ENCODE measurements at places on chromosomes 5 and 9.
A peak's percentile ranks its signal among the peaks of the same experiment; 100 is the strongest.

DNA sequence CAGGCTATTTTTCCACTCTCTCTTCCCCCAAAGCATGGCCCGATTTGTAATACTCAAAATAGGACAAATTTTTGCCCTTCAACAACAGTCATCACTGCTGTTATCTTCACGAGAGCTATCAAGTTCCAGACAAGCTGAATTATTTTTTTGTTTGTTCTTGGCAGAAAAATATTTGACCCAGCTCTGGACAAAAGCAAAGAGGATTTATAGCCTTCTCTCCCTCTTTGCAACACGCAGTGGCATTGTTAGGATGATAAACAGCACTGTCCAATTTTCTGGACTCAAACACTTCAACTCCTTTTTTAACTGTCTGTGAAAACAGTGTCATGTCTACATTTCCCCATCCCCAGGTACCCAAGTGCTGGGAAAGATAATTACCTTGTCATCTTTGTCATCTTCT is 160.3 kb downstream of the SLF1 start:
- no peak for DNase-seq

DNA sequence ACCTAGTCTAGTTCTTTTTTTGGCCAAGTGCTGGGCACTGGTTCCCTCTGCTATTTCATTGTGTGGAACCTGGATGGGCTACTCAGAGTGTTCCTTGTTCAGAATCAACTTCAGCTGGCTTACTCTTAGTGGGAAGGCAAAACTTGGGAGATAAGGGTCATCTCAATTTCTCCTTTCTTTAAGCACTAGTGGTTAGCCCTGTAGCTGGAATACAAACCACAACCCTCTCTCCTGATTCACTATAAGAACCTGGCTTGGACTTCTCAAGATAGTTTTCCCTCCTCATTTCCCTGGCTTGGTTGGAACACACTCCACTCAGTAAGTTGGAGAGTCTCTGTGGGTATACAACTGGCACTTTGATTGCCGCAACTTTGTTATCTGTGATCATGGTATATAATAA is 35.1 kb downstream of the GRIA1 start:
- DNase-seq: no peak

GRCh38 chr5:88819301-88819999 is 63.5 kb downstream of the MEF2C start:
- no peak for DNase-seq

DNA sequence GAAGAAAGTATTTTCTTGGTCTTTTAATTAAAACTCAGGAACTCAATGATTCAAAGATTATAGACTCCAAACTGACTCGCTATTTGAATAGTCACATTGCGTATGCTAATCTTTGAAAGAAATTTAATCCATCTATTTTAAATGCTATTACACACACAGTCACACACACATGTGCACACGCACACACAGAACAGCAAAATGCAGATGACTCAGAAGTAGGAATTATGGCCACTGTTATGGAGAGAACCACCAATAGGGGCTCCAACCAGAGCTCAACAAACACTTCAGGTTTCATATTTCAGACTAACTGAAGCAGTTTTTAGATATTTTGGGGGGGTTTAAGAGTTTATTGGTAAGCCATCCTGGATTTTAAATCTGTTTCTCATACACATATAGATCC is 1917.9 kb downstream of the EFNA5 start:
- DNase-seq: no peak

DNA sequence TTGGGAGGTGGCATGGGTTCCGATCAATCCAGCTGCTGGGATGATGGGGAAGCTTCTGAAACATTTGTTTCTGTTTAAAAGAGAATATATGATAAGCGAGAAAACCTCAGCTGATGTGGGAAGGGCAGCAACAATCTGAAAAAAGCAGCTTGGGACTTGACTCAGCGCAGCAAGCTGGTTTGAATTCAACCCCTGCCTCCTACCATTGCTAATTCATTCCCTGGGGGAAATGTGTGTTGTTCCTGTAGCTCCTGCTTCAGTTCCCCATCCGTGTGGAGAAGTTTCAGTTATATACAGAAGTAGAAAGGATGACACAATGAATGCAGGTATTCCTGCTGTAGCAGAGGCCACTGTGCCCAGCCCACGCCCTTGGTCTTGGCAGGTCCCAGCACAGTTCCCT is 145.1 kb downstream of the NXNL2 start:
- no peak for DNase-seq

- DNase-seq: no peak
Observed at GRCh38 chr5:141084487-141084989, 9.9 kb upstream of the PCDHB2 start.

GRCh38 chr5:116265471-116265870 is 180.6 kb downstream of the COMMD10 start:
- no peak for DNase-seq

GRCh38 chr5:17190242-17190778 is 27.1 kb upstream of the BASP1 start:
- no peak for DNase-seq

DNA sequence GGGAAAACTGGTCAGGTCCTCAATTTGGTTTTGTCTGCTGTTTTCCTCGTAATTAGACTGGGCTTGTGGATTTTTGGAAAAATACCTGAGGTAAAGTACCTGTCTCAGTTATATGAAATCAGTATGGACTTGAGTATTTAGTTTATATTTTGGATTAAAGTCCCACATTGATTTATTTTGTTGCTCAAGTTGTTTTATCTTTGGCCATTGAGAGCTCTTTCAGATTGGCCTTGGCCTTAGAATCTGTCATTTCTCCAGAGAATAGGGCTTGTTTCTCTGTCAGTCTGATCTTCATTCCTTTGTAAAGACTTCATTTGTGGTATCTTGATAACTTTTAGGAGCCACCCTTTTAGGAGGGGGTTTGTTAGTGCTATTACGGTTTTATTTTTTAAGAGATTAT is 21.2 kb downstream of the UBAP1 start:
- DNase-seq: no peak

DNA sequence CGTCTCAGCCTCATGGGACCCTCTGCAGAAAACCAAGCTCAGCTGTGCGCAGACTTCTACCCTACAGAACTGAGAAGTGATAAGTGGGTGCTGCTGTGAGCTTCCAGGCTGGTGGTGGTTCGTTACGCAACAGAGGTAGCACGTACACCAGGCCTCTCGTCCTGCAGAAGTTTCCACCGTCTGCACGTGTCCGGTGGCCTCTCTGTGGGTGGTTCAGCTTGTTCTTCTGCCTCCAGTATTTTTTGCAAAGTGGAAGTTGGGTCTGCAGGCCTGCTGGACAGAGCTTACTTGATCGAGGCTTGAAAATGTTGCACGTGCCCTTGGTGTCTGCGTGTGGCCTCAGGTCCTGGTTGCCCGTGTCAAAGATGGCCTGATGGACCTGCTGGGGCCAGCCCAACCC is 27.5 kb downstream of the KCNT1 start:
- no peak for DNase-seq

- no peak for DNase-seq
Observed at GRCh38 chr5:61933787-61934626, 372.0 kb upstream of the KIF2A start.

DNA sequence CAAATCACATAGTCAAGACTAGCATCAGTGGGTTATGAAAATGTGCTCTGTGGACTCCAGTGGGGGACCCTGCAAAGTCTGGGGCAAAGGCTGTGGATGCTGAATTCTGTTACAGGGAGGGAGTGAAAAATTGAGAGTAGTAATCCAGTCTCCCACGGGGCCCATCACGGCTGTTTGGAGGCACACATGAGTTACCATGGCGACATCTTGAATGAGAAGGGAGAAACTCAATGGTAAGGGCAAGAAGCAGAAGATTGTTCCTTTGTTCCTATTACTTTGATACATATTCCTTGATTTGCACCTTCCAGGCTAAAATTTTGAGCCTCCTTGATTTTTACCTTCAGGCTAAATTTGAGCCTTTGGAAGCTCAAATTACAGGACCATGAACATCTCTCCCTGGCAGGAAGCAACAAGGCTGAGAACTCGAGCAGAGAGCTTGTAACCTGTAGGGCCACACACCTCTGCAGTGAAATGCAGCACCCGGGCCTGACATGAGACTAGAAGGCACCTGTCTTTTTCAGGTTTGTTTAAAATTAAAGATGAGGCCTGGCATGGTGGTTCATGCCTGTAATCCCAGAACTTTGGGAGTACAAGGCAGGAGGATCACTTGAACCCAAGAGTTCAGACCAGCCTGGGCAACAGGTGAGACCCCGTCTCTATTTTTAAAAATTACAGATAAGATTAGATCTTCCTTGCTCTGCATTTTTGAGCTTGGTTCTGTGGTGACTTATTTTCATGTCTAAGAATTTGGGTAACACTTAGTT is 31.0 kb upstream of the ZFR start:
- no peak for DNase-seq

- no peak for DNase-seq
Observed at GRCh38 chr5:65412842-65413241, 68.9 kb downstream of the ADAMTS6 start.

- DNase-seq: no peak
Observed at GRCh38 chr9:129211686-129212085, 33.6 kb upstream of the IER5L start.

- no peak for DNase-seq
Observed at GRCh38 chr5:117218789-117219188, 644.2 kb upstream of the SEMA6A start.

DNA sequence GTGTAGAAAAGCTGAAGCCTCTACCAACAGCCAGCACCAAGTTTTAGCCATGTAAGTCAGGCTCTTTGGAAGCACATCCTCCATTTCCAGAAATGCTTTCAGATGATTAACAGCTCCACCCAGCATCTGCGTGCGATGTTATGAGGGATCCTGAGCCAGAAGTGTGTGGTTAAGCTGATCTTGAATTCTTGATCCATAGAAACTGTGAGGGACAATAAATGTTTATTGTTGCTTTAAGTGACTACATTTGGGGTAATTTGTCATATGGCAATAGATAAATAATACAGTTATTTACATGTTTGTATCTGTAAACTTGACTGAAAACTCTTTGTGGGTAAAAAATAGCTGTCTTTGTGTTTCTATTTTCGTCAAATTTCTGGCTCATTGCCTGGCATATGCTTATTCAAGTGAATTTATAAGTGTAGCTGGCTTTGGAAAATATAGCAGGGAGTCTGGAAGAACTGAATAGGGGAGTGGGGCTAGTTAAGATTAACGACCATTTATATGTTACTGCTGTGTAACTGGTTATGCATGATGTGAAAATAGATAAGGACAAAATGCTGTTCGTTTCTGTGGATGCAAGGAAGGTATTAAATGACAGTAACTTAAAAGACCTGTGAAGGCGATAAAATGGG is 234.1 kb downstream of the LRRC70 start:
- DNase-seq: no peak

DNA sequence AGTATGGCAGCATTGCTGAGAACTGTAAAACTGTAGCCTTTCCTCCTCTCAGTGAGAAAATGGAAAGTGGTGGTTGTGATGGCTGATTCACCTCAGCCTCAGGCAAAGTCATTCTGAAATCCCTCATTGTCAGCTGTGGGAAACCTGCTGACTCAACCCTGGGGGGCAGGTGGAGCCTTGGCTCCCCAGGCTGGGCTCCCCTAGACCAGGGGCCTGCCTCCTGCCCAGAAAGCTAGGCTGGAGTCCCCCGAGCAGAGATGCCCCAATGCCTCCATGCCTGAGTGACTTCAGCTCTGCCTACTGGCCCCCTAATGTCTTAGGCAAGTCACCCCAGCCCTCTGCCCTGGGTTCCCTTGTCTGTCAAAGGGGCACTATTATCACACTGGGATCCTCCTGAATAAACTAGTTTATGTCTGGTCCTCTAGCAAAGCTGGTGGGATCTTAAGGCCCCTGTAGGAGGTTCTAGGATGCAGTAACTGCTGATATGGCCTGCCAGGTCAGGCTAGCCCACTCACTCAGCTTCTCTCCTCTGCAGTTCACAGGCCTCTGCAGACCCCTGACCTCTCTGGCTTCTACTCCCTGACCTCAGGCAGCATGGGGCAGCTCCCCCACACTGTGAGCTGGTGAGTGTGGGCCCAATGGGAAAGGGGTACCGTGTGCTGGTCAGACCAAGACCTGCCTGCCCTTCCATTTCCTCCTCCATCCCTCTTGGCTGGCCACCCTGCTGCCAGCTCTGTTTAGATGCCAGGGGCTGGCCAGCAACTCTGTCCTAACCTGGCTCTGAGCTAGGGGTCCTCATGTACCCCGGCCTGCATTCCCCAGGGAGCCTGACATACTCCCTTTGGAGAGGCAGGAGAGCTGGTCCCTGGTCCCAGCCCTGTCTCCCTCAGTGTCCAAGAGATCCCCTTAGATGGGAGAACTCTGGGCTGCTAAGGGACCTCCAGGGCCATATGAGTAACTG is 24.2 kb downstream of the TCF7 start:
- no peak for DNase-seq

DNA sequence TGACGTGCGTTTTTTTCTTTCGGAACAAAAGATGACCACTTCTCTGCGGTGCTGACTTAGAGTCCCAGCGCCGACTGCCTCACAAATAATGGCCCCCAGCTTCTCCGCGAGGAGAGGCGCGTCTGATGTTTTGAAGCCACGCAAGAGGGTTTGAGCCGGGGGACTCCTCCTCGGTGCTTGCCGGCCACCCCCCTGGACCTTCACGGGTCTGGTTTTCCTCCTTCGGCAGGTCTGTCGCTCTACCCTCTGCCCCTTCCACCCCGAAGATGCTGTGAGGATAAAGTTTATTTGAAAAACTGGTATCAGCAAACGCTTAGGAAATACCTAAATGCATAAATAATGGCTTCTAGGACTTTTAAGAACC is 584 bp downstream of the USP20 start:
- DNase-seq: no peak

- peak; percentile 54 for DNase-seq
Observed at GRCh38 chr9:69542942-69543704, 129.0 kb downstream of the APBA1 start.

GRCh38 chr5:124773315-124774311 is 27.2 kb upstream of the ZNF608 start:
- DNase-seq: no peak

GRCh38 chr5:115262321-115263077 is at the start of gene PGGT1B:
PGGT1B (minus strand) TSS chr5:115262877; CDS start chr5:115262851, 26 bp downstream.
- peak; percentile 30 for DNase-seq

- DNase-seq: no peak
Observed at GRCh38 chr9:95048225-95049087, 269.1 kb downstream of the FANCC start.

GRCh38 chr9:123353041-123353440 is 3.0 kb upstream of the CRB2 start:
- no peak for DNase-seq

GRCh38 chr5:88930335-88930734 is 47.4 kb upstream of the MEF2C start:
- DNase-seq: no peak

GRCh38 chr9:124332361-124333202 is 74.8 kb downstream of the NEK6 start:
- DNase-seq: no peak

- no peak for DNase-seq
Observed at GRCh38 chr9:128893354-128893753, 11.4 kb downstream of the LRRC8A start.

- no peak for DNase-seq
Observed at GRCh38 chr9:126317513-126317912, 9.1 kb upstream of the MVB12B start.

- no peak for DNase-seq
Observed at GRCh38 chr5:101932599-101932998, 363.5 kb downstream of the SLCO4C1 start.

All from NCI-H2107 (cell line).